NCI-H774 (cell line): ENCODE measurements at places on chromosomes 2 and 18.
A peak's percentile ranks its signal among the peaks of the same experiment; 100 is the strongest.

- DNase-seq: no peak
Measured at GRCh38 chr18:30359521-30359920, 683.0 kb downstream of the DSC3 start.

DNA sequence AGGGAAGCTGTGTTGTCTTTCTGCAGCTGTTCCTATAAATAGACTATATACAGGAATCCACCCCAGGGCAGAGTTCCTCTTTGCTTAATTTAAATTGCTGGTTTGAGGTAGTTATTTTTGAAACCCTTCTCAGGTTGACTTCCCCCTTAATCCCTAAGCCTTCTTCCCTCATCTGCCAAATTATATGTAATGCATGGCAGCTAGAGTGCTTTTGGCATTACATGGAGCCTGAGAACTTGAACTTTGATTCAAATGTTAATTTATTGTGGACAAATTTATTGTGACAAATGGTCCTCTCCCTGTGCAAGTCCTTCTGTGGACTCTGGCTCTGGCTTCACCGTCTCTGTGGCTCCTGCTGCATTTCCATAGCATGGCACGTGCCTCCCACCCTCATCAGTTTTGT lies 29.2 kb downstream of the MYO1B start:
- DNase-seq: no peak

DNA sequence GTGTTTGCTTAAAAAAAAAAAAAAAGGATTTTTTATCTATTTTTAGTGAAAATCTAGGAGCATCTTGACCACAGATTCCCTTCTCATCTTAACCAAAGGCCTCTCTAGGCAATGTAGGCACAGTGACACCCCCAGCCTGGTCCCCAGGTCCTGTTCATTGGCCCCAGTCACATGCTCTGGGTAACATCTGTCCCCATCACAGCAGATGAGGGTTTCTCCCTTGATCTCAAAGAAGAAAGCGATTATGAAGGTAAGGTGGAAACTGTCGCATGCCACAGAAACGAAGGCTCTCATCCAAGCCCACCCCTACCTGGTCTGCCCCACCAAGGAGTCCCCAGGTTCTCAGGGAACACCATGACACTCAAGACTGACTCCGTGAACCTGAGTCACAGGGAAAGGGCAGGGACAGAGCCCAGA lies 4.7 kb downstream of the HS6ST1 start:
- DNase-seq: no peak

DNA sequence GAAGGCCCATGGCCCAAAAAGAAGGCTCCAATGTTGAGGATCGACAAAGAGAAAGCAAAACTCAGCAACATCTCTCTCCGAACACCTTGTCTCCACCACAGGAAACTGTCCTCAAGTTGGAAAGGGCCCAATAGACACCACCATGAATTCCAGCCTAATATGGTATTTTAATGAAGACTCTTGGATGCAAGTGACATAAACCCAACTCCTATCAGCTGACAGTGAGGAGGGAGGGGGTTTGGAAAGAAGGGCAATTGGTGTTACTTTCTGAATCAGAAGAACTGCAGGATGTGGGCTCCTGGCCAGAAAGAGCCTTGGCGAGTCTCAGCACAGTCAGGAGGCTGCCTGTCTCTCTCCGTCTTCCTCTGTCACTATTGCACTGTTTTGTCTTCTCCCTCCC lies 40.3 kb upstream of the SIGLEC15 start:
- DNase-seq: no peak

- no peak for DNase-seq
Measured at GRCh38 chr18:58829263-58829662, 35.4 kb upstream of the ZNF532 start.

- no peak for DNase-seq
Measured at GRCh38 chr2:38360177-38360576, 16.9 kb downstream of the ATL2 start.

DNA sequence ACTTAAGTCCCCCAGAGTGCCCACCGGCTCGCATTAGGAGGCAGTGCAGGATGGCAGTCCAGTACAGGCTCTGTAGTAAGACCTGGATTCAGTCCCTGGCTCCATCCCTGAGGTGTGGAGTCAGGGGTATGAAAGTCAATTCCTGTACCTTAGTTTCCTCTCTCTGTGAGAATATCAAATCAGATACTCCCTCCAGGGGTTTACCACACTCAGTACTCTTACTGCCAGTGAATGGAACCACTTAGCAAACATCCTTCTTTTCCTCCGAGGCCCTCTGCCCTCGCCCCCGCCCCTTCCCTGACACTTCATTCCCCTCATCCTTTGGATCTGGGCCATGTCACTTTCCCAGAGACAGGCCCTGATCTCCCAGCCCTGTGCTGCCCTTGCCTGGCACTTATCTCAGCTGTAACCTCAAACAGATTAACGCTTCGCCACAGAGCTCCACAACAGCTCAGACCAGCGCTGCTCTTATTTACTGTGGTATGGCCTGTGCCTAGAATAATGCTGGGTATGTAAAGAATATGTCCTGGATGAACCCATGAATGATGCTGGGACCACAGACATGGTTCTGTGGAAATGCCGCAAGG lies 159.0 kb upstream of the TMEM200C start:
- no peak for DNase-seq

DNA sequence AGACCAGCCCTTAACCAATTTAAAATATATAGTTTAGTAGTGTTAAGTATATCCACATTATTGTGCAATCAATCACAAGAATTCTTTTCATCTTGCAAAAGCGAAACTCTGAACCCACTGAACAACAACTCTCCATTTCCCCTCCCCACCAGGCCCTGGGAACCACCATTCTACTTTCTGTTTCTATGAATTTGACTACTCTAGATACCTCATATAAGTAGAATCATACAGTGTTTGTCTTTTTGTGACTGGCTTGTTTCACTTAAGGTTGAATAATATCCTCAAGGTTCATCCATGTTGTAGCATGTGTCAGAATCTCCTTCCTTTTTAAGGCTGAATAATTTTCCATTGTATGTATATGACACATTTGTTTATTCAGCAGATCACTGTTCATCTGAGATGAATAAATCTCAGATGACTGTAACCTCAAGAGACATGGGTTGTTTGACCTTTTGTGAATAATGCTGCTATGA lies 8.1 kb upstream of the SOS1 start:
- no peak for DNase-seq

- no peak for DNase-seq
Measured at GRCh38 chr18:50074404-50074803, 120.5 kb downstream of the MYO5B start.

GRCh38 chr2:174681099-174682006 lies 82.9 kb downstream of the CHRNA1 start:
- no peak for DNase-seq

GRCh38 chr2:120287183-120288015 lies 34.7 kb downstream of the RALB start:
- DNase-seq: no peak

DNA sequence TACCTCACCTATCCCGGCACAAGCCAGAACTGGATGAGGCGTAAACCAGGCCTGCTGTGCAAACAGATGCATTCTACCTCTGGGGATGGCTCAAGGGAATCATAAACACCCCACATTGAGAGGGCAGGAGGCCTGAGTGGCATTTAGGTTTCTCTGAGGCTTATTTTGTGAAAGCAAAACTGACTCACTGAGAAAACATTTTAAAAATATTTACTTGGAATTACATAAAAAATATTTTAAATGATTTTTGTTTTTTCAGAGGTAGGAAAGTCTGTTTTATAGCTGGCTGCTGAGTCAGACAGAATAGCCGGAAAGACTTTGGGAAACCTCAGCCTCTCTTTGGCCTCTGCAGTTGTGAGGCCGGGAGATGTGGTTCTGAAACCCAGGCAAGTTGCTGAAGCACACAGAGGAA lies 244.1 kb downstream of the NCKAP5 start:
- no peak for DNase-seq

DNA sequence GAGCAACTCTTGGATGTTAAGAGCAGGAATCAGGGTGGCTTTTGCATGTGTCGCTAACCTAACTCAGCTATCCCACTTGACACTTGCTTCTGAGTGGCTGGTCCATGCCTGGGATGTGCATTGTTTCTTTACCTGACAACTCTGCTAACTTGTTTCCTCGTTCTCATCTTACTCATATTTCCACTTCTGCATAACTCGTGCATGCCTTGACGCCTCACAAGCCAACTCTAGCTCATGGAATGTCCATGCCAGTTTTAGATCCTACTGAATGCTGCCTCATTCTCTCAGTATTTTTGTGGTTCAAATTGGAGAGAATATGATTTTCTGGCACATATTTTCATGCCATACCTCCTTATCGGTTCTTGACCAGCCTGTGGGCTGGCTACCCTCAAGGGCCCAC lies 52.5 kb downstream of the CDCA7 start:
- DNase-seq: no peak

DNA sequence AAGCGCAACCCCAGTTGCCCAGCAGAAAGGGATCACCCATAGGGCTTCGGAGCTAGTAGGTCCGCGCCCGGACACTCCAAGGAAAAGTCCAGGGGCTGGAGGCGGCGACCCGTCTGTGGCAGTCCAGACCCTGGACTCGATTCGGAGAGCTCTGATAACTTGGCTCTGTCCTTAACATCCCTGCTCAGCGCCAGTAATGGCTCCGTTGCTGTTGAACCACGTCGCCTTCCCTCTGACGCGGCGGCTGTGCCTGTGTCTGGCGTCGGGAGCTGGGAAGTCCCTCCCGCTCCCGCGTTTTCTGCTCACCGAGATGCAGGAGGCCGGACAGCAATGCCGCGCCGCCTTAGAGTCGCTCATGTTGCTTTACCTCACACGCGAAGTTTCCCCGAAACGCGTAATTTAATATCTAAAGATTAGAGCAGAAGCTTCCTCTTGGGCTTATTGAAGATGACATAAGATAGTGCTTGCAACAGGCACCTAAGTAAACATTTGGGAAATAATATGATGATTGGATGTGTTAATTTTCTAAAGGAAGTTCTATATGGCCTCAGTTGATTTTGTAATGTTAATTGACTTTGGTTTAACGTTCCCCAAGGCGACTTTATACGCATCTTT lies 1.3 kb upstream of the ZBTB14 start:
- DNase-seq: peak; percentile 75

GRCh38 chr2:101763496-101764333 lies 66.2 kb downstream of the MAP4K4 start:
- no peak for DNase-seq

- no peak for DNase-seq
Measured at GRCh38 chr2:150101947-150102346, 385.5 kb downstream of the RND3 start.

GRCh38 chr2:63765117-63765516 lies 76.6 kb upstream of the UGP2 start:
- no peak for DNase-seq

DNA sequence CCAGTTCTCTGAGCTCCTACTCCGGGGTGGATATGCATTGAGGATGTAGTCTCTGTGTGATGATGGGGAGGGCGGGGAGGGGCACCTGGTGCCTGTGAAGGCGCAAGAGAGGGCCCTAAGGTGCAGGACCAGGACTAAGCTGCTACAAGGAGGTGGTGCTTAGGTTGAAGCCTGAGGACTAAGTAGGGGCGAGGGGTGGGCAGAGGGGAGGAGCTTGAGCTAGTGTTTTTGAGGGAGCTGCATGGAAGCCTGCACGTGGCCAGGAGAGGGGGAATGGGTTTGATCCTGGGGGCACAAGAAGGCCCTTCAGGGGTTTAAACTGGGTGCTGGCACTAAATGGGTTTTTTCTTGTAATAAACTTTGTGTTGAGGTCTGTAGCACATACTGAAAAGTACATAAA lies 105.0 kb downstream of the UGGT1 start:
- DNase-seq: no peak

DNA sequence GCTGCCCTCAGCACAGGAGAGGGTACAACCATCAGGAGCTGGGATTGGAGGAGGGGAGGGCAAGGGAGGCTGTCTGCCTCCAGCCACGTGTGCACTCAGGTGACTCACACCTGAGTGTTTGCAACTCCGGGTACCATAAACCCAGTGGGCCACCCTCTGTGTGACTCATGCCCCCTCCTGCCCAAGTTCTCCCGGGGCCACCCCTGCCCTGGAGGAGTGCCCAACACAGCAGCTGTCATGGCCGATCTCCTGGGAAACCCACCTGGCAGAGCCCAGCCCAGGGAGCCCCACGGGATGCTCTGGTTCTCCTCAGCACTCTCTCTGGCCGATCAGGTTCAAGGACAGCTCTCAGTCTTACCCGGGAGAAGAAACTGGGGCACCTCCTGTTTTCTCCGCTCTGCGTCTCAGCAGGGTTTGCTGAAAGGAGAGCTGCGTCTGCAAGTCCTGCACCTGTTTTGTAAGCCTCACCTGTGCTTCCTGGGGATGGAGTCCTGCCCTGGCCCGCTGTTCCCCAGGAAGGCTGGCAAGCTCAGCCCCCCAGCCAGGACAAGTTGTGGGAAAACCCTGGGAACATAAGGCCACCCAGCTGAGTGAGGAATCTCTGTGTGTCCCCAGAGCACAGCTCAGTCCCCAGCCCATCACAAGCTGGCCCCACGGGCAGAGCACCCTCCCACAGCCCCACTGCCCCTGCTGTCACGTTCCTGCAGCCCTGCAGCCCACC lies 44.0 kb upstream of the UBE2F start:
- no peak for DNase-seq

GRCh38 chr18:25453556-25454269 lies 101.7 kb upstream of the ZNF521 start:
- no peak for DNase-seq

DNA sequence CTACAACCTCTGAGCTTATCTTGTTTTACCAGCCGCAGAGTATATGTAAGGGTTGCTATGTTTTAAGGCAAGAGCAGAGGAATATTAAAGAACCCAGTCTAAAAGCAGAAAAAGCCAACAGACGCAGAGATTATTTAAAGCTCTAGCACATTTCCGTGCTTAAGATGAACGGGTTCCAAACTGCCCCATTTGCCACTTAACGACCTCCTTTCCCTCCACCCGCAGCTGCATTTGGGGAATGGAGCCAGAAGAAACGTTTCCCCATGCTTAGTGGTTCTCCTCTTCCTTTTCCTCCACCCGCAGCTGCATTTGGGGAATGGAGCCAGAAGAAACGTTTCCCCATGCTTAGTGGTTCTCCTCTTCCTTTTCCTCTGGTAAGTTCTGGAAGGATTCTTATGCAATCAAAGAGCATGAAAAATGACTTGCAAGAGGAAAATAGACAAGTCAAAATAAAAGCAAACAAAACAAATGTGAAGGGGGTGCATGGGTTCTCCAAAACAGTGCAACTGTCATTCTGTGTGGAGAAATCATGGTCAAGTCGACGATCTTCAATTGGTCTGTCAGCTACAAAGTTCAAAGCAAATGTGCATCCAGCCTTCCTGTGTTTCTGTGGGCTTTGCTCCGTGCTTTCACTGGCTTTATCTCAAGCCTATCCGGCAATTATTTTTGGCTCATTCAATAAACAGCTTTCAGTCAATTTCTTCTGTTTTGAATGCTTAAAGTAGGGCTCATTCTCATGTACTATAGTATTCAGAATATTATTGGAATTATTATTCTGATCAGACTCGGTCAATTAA lies 57.8 kb downstream of the DIPK1C start:
- DNase-seq: no peak
